Type B pancreatic cell (in vitro differentiated cells): ENCODE measurements at places on chromosomes 7 and 10.

GRCh38 chr7:1466524-1467271, 7.4 kb upstream of the MICALL2 start:
- DNase-seq, result no peak
- no peaks in the 10 kb centered on the region for H3K36me3 ChIP-seq
- H3K4me3 ChIP-seq, result no peak overlapping the region
- peaks cover 10% of the 10 kb centered on the region for H3K4me1 ChIP-seq
- peak overlapping the region; percentile 89 for H3K27ac ChIP-seq

DNA sequence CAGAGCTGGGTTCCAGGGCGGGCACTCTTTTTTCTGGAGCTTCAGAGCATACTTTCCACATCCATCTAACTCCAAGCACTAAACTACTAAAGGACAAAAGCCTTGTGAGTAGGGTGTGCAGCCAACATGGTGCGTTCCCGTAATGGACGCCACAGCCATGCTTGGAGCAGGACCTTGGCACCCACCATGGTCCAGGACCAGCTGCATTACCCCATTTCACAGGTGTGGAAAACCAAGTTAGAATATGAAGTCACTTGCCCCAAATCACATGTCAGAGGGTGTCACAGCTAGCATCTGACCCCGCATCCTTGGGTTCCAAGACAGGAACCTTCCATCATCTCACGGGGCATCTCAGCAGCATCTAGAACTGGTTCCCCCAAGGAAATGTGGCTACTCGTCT, 112.4 kb downstream of the SMURF1 start:
- H3K27ac ChIP-seq, result no peak overlapping the region
- DNase-seq, result no peak
- H3K4me3 ChIP-seq, result no peak overlapping the region
- H3K36me3 ChIP-seq, result peaks cover 28% of the 10 kb centered on the region
- no peaks in the 10 kb centered on the region for H3K4me1 ChIP-seq
- no peaks in the 10 kb centered on the region for H3K27me3 ChIP-seq

DNA sequence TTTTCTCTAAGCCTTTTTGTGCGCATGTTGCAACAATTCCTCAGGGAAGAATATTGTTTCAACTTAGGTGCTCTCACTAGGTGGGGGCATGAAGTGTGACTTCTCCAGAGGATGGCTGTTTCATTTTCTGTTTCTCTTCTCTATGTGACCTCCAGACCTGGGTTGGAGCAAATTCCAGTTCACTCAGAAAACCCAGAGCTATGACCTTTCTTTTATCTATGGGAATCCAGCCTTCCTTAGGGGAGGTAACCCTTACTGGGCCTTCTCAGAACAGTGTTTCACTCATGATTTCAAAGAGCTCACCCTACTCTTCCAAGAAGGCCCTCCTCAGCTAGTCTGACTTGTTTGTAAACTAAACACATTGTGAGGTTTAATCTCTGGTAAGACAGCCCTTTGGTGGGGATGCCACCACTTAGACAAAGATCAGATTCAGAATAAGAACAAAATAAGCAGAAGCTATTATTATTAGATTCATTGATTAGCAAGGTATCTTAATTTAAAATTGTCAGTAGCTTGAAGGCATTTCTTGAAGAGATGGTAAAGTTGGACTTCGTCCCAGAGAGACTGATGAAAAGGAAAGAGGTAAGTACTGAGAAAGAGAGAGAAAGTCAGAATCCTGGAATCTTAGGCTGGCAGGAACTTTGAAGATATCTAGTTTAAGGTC, 16.6 kb upstream of the TAS2R60 start:
- no peaks in the 10 kb centered on the region for H3K27me3 ChIP-seq
- DNase-seq, result no peak
- H3K27ac ChIP-seq, result no peak overlapping the region
- no peaks in the 10 kb centered on the region for H3K36me3 ChIP-seq

DNA sequence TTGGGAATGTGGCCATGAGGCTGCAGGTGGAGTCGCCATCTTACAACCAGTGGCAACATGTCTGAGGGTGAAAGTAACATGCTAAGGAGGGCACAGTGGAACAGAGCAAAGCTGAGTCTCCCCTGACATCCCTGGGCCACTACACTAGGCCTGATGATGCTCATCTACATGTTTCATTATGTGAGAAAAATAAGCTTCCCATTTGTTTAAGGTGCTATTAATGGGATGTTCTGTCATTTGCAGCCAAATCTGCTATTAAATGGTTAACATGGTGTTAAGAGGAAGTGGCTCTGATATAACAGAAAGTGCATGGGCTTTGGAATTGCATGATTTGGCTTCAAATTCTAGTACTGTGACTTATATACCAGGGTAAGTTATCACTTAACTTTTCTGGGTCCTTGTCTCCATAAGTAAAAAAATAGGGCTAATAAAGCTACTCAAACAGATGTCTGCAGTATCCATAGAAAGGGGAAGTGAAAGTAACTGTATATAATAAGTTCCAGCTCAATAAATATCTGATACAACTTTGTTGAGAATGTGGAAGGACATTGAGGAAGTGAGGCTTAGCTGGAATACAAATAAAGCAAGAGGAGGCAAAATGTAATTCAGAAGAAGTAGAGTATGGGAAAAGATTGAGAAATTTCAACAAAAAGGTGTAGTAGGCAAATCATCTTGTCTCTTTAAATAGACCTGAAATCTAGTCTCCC, 158.9 kb downstream of the RTKN2 start:
- peaks cover 8% of the 10 kb centered on the region for H3K4me1 ChIP-seq
- no peak for DNase-seq
- no peaks in the 10 kb centered on the region for H3K36me3 ChIP-seq
- no peak overlapping the region for H3K4me3 ChIP-seq

- peaks cover 35% of the 10 kb centered on the region for H3K4me1 ChIP-seq
- peak overlapping the region; percentile 86 for H3K4me3 ChIP-seq
- H3K36me3 ChIP-seq, result no peaks in the 10 kb centered on the region
- H3K27me3 ChIP-seq, result no peaks in the 10 kb centered on the region
Observed at GRCh38 chr7:16463949-16464715, 1.4 kb downstream of the SOSTDC1 start.

- no peak overlapping the region for H3K27ac ChIP-seq
- DNase-seq, result no peak
- no peak overlapping the region for H3K4me3 ChIP-seq
- H3K4me1 ChIP-seq, result no peaks in the 10 kb centered on the region
- no peaks in the 10 kb centered on the region for H3K27me3 ChIP-seq
- H3K36me3 ChIP-seq, result no peaks in the 10 kb centered on the region
Observed at GRCh38 chr7:44112231-44112996, 8.3 kb downstream of the AEBP1 start.

GRCh38 chr10:96906864-96907263, 74.8 kb downstream of the LCOR start:
- H3K36me3 ChIP-seq, result peaks cover 22% of the 10 kb centered on the region
- no peaks in the 10 kb centered on the region for H3K27me3 ChIP-seq
- H3K4me1 ChIP-seq, result peaks cover 20% of the 10 kb centered on the region
- no peak overlapping the region for H3K27ac ChIP-seq
- no peak overlapping the region for H3K4me3 ChIP-seq

- peaks cover 4% of the 10 kb centered on the region for H3K27me3 ChIP-seq
- no peak overlapping the region for H3K4me3 ChIP-seq
- no peak overlapping the region for H3K27ac ChIP-seq
- DNase-seq, result no peak
- peaks cover 4% of the 10 kb centered on the region for H3K4me1 ChIP-seq
- no peaks in the 10 kb centered on the region for H3K36me3 ChIP-seq
Observed at GRCh38 chr10:13231808-13232207, 2.4 kb downstream of the UCMA start.

GRCh38 chr7:24630596-24630995, 57.3 kb downstream of the PALS2 start:
- H3K27ac ChIP-seq, result no peak overlapping the region
- H3K36me3 ChIP-seq, result peaks cover 14% of the 10 kb centered on the region
- H3K4me3 ChIP-seq, result no peak overlapping the region
- H3K4me1 ChIP-seq, result no peaks in the 10 kb centered on the region
- H3K27me3 ChIP-seq, result no peaks in the 10 kb centered on the region

DNA sequence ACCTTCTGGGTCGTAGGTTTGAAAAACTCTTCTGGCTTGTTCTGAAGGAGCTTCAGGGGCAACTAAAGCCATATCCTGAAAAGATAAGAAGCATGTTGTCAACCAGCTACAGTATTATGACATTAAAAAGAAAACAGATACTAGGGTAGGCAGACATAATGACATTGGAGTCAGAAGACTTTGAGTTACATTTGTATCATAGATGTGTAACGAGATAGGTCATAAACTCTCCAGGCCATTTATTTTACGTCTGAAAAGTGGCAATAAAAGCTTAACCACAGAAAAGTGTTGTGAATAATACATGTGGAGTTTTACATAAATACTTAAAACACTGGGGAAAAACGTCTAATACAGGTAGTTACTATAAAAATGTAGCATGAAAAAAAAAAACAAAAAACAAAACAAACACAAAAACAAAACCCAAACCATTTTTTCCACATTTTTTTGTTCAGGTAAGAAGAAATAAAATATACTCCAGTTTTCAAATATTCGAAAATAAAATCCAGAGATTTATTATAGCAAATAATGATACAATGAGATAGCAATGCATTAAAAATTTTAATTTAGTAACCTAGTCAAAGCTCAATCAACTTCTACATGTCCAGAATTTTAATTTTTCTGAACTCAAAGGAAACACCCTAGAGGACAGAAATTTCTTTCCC, 64.1 kb downstream of the MINDY3 start:
- H3K27ac ChIP-seq, result no peak overlapping the region
- peaks cover 35% of the 10 kb centered on the region for H3K36me3 ChIP-seq
- no peaks in the 10 kb centered on the region for H3K27me3 ChIP-seq
- no peak overlapping the region for H3K4me3 ChIP-seq
- H3K4me1 ChIP-seq, result peaks cover 19% of the 10 kb centered on the region
- DNase-seq, result no peak

DNA sequence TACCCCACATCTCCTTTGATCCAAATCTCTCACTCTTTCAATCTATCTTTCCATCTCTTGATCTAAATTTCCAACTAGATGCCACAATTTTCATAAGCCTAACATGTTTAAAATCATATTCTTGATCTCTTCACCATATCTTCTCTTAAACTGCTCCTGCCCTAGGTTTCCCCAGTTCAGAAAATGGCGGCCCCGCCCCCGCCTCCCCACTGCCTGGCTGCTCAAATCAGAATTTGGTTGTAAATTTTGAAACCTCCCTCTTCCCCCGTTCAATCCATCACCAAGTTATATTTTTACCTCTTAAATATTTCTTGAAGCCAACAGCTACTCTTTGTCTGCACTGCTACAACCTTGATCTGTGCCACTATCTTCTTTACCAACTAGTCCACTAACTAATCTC, 27.3 kb upstream of the PRTFDC1 start:
- no peak overlapping the region for H3K27ac ChIP-seq
- H3K4me1 ChIP-seq, result no peaks in the 10 kb centered on the region
- H3K36me3 ChIP-seq, result no peaks in the 10 kb centered on the region
- no peaks in the 10 kb centered on the region for H3K27me3 ChIP-seq
- H3K4me3 ChIP-seq, result no peak overlapping the region

GRCh38 chr10:120103738-120104560, 211.4 kb downstream of the SEC23IP start:
- no peak overlapping the region for H3K4me3 ChIP-seq
- H3K36me3 ChIP-seq, result no peaks in the 10 kb centered on the region
- peaks cover 32% of the 10 kb centered on the region for H3K27me3 ChIP-seq
- peaks cover 9% of the 10 kb centered on the region for H3K4me1 ChIP-seq
- no peak for DNase-seq
- no peak overlapping the region for H3K27ac ChIP-seq

- H3K36me3 ChIP-seq, result no peaks in the 10 kb centered on the region
- H3K4me1 ChIP-seq, result peaks cover 5% of the 10 kb centered on the region
- no peak for DNase-seq
- H3K27me3 ChIP-seq, result no peaks in the 10 kb centered on the region
Observed at GRCh38 chr7:131626643-131627042, 70.2 kb upstream of the PODXL start.

DNA sequence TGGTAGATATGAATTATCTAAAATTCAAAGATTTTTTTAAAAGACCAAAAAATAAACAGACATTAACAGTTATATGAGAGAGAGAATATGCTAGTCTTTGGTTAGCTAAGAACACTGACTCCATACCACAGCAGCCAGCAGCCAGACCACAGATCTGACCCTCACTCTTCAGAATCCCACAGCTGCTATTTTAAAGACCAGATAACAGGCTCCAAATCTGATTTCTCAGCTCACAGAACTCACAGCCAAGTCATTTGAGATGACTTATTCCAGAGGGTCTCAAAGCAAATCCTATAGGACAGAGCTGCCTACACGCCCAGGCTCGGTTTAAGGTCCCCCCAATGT, 20.4 kb downstream of the NUDCD3 start:
- no peak overlapping the region for H3K4me3 ChIP-seq
- H3K4me1 ChIP-seq, result peaks cover 34% of the 10 kb centered on the region
- DNase-seq, result no peak
- peak overlapping the region; percentile 37 for H3K27ac ChIP-seq

DNA sequence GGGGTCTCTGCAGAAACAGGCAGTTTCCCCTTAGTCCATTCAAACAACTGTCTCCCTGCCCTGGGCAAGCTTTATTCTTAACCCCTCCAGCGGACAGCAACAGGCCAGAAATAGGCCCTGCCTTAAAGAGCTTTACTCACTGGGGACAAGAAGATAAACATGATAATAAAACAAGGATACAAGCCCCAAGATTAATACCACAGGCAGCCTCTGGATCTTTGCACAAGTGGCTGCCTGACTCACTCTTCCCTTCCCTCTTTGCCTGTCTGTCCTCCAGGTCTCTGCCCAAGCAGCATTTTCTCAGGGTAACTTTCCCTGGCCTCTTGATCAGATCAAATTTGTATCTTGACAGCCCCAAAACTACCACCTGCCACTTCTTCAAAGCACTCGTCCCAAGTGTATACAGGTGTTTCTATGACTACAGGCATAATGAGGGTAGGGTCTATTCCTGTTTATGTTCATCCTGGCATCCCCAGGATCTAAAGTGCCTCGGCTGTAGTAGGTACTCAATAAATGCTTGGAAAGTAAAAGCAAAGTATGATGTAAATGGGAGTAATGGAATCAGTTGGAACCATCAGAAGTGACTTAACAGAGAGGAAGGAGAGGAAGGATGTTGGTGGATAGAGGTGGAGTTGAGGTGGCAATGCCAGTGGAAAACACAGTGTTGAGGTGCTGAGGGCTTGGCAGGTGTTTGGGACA, 7.0 kb upstream of the CAMK2G start:
- peaks cover 12% of the 10 kb centered on the region for H3K4me1 ChIP-seq
- H3K27ac ChIP-seq, result no peak overlapping the region
- peaks cover 2% of the 10 kb centered on the region for H3K27me3 ChIP-seq
- no peak for DNase-seq
- H3K36me3 ChIP-seq, result no peaks in the 10 kb centered on the region

DNA sequence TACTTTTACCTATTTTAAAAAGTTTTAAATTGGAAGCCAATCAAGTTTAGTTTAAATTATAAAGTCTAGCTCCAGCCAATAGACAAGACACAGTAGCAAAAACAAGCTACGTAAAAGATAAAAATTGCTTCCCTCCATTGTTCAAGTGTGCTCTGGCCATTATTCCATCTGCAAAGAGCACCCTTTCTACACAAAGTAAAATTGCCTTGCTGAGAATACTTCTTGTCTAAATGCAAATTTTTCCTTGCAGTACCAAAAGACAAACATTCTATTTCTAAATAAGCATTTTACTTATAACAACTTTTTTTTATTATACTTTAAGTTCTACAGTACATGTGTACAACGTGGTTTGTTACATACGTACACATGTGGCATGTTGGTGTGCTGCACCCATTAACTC, 75.9 kb upstream of the ZNF746 start:
- no peaks in the 10 kb centered on the region for H3K27me3 ChIP-seq
- no peak overlapping the region for H3K27ac ChIP-seq
- peaks cover 6% of the 10 kb centered on the region for H3K4me1 ChIP-seq
- no peak for DNase-seq

GRCh38 chr10:33137356-33138005, 179.5 kb upstream of the ITGB1 start:
- no peaks in the 10 kb centered on the region for H3K4me1 ChIP-seq
- H3K27ac ChIP-seq, result no peak overlapping the region
- no peaks in the 10 kb centered on the region for H3K27me3 ChIP-seq
- DNase-seq, result no peak
